GM18507 (cell line): ENCODE measurements at places on chromosomes 1 and 21.

DNA sequence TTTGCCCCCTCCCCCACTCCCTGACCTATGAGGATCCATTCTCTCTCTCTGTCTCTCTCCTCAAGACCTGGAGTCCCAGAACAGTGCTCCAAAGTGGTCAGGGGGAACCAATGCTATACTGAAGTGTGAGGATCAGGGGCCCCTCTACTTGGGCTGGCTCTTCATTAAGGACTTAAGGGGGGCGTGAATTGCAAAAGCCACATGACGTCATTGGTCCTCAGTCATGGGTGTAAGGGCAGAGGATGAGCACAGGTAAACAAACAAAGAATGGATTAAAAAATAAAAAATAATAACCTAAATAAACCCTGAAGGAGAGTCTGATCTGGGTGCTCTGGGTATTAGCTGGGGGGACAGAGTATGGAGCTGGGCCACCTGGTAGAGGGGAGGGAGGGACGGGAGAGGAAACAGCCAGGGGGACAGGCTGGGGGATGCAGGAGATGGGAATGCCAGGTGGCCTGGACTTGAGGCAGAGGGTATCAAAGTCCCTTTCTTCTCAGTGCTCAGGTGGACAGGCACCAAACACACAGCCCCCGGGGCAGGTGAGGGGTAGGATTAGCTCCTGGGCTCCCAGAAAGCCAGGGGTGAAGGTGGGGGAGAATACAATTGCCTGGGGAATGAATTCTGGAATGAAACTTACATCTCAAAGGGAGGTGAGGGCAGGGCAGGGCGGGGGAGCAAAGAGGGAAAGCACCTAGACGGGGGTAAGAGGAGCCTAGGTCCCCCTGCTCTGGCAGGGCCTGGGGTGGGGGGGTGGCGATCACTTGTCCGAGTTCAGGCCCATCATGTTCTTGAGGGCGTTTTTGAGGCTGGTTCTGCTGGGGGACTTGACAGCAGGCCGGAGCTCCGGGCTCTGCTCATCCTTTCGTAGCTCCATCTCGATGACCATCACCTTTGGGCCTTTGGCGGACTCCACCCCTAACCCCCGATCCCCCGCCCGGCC, 4.6 kb downstream of the MPZ start:
- no peak for DNase-seq

- no peak for DNase-seq
These were observed 200.3 kb downstream of the DSCAM start for GRCh38 chr21:40646651-40647050.

DNA sequence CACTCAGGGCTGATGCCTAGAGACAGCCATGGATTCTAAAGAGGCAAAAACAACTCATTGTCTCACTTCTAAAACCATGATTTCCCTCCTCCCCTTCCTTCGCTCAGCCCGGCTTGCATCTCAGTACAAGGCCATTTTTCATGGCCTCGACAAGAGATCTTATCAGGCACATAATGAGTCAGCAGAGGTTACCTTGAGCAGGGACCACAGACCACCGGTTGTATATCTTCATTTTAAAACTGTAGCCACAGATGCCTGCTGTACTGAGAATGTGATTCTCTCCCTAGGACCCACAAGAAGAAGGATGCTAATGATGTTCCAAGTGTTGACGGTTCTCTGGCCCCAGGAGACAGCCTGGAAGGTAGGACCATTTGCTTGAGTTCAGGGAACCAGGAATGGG, 331.9 kb downstream of the AJAP1 start:
- no peak for DNase-seq

DNA sequence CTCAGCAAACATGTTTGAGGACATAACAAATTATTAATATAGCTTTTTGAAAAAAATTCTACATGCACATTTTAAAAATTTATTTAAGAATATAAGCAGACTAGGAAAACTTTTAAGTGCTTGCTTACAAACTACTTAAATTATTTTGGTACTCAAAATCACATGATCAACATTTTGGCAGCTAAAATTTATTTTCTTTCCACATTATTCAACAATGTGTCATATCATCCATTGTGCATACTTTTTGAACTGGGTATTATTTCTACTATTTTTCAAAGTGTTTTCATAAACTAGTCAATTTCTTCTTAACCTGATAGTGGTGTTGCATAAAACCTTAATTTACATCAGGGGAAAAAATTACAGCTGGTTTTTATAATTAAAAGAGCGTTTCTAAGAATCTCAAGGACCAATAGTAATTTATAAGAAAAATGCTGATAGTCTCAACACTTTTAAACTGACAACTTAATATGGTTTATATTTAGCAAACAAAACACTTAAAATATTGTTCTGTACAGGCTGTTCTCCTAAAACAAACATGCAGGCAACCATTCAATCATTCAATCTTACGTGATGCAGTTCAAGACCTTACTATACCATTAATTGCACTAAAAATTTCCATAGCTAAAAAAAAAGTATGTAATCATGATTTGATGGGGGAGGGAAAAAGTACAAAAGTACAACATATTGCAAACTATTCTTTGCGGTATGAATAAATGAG, 105.0 kb downstream of the GPATCH2 start:
- no peak for DNase-seq

DNA sequence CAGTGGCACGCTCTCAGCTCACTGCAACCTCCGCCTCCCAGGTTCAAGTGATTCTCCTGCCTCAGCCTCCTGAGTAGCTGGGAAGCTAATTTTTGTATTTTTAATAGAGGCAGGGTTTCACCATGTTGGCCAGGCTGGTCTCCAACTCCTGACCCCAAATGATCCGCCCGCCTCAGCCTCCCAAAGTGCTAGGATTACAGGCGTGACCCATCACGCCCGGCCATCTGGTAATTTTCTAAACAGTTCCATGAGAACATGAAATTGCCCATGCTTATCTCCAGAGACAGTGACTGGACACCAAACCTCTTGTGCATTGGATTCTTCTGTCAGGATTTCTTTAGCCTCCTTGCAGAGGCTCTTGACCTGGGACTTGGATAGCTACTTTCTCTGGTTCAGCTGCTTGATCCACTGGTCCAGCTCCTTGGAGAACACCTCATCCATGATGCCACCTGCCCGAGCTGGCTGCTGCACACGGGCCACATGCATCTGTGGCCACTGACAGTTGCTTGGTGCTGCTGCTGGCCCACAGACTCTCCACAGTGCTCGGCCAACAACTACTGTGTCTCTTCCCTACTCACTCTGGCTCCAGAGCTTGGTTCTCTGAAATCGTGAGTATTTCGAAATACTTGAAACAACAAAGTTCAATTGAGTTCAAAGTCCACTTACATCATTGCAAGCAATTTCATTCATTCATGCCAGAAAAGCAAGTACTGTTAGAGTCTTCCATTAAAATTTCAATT, 40.0 kb upstream of the CTPS1 start:
- no peak for DNase-seq

DNA sequence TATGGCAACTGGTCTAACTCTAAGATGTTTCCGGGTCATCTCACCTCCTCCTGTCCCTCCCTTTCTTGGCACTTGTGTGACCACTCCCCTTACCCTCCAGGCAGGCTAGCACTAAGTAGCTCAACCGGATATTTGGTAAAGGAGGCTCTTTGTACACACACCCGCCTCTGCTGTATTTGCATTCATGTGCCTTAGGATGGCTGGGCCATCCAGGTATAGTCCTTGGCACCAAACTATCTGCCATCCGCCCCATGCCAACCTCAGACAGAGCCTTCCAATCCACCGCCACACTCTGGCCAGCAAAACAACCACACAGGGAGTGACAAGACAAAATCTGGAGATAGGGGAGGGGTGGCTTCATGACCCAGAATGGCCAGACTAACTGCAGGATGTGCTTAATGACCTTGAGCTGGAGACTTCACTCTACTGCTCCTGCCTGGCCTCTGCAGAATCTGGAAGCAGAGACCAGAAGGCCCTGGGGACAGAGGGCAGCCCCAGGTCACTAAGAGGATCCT, 59.5 kb downstream of the CDK18 start:
- DNase-seq, result no peak

- no peak for DNase-seq
These were observed 158.8 kb downstream of the C1orf21 start for GRCh38 chr1:184545601-184546000.

DNA sequence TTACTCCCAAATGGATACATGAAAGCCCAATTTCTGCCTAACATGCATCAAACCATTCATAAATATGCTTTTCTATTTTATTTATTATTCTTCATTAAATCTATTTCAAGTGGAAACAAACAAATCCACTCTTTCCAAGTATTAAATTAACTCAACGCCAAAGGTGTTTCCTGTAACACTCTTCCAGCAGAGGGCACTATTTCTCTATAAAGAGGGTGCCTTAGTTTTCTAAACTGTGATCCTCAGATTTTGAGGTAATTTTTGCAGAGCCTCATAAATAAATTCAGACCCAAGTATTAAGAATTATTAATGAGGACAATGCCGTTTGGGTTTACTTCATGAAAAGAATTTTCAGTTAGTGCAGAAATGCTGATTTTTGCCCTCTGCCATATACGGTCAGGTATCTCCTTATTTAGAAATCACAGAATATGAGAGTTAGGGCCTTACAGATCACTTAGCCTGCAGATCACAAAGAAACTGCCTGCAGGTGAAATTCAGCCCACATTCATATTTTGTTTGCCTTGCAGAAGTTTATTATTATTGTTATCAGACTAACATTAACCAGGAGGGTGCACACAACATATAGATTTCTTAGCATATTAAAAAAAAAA, 40.1 kb upstream of the MYSM1 start:
- no peak for DNase-seq

- DNase-seq, result no peak
These were observed 981 bp downstream of the CLDN14 start for GRCh38 chr21:36478941-36479340.
